Ecto neural progenitor cell (in vitro differentiated cells): ENCODE measurements at places on chromosomes 5 and 9.

DNA sequence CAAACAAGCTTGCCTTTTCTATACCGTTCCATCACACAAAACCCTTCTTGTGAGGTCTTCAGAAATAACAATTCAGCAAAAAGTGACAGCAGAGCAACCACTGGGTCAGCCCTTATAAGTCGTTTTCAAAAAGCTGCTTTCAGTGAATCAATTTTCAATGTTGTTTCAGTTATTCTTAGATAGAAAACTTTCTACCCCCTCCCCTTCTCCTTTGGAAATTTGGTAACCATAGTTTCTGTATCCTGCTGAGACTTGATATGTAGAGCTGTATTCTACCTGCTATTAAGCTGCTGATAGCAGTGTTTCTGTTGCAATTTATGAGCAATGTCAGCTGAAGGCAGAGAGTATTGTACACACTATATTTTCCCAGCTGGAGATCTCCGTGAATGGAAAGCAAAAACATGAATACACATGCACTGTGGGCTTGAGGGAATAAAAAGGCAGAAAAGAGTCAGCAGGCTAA, 75.7 kb downstream of the ZNF608 start:
- no peak for DNase-seq

GRCh38 chr9:73137914-73138313, 13.8 kb upstream of the ANXA1 start:
- no peak for DNase-seq

- DNase-seq: no peak
These were observed 1043.0 kb upstream of the C9orf72 start for GRCh38 chr9:28616310-28616709.

GRCh38 chr5:153445875-153446579, 44.4 kb upstream of the GRIA1 start:
- no peak for DNase-seq

- peak; percentile 39 for DNase-seq
These were observed 105.1 kb downstream of the PHF2 start for GRCh38 chr9:93681269-93682154.

GRCh38 chr9:38699337-38699736, 20.6 kb downstream of the FAM240B start:
- no peak for DNase-seq
